ENCODE measurements at places on chromosomes 16 and 17.

- no peak for DNase-seq
Observed at GRCh38 chr17:57341611-57342540, 85.6 kb downstream of the MSI2 start.

DNA sequence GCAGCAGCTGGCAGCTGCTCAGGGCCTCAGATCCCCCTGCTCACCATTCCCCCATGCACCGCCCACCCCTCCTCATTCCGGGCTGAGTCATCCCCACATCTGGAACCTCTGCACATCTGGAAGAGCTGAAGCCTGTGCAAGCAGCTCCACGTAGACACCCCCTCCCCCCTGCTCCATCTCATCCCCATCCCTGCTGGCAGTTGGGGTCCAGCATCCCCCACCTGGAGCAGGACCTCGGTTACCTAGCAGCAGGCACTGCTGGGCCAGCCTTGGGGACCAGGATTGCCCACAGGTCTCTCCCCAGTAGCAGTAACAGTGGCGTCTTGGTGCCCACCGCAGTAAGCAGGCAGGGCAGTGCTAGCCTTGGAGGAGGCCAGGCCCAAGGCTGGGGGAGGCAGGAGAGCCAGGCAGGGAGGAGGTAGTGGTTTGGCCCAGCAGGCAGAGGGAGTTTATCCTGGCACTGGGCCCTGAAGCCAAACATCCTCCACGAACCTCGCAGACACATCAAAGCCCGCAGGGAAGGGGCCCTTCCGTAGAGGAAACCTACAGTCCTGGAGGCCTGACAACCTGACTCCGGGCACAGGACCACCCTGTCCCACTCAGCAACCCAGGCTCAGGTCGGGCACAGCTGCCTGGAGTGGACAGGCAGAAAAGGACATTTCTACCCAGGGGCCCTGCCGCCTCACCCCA lies 7.7 kb upstream of the TMEM92 start:
- no peak for DNase-seq

DNA sequence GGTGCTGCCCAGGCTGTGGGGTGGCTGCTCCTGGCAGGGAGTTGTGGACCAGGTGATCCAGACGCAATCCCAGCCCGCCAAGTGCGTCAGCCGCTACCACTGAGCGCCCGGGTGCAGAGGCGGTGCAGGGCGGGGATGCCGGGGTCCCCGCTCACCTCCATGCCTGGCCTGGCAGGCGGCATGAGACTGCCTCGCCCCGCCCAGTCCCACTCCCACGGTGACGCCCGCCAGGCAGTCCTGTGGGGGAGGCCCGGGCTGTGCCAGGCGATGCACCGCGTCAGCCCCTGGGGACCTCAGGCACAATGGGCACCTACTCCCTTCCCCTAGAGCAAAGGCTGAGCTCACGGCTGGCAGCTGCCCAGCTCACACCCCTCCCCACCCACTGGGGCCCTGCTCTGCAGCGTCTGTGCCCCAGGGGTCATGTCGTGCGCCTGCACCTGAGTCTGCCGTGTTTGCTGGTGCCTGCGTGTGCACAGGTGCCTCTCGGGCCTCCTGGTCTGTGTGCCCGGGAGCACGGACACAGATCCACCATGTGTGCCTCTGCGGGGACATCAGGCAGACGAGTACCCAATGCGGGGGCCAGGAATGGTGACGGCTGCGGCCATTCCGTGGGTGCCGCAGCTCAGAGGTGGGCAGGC lies 5.3 kb downstream of the RPUSD1 start:
- no peak for DNase-seq

DNA sequence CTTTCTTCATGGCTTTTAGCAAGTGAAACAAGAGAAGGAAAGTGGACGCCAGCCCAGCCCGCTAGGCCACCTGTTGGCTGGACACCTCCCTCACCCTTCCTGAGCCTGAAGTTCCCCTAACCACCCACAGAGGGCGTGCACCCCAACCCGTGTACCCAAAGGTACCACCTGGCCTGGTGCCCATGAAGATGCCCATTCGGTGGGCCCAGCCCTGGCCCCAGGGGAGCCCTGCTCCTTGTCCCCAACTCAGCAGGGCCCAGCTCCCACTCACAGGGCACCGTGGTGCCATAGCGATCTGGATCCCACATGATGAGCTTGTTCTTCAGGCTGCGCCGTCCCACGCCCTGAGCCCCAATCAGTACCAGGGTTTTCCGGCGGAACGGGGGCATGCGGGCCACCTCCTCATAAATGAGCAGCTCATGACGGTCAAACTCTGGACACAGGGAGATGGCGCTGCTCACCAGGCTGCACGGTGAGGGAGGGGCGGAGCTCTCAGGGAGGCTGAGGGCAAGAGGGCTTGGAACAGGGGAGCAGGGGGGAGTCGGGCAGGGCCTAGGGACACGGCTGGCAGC lies 26.8 kb downstream of the MPP2 start:
- DNase-seq, result peak; percentile 4

DNA sequence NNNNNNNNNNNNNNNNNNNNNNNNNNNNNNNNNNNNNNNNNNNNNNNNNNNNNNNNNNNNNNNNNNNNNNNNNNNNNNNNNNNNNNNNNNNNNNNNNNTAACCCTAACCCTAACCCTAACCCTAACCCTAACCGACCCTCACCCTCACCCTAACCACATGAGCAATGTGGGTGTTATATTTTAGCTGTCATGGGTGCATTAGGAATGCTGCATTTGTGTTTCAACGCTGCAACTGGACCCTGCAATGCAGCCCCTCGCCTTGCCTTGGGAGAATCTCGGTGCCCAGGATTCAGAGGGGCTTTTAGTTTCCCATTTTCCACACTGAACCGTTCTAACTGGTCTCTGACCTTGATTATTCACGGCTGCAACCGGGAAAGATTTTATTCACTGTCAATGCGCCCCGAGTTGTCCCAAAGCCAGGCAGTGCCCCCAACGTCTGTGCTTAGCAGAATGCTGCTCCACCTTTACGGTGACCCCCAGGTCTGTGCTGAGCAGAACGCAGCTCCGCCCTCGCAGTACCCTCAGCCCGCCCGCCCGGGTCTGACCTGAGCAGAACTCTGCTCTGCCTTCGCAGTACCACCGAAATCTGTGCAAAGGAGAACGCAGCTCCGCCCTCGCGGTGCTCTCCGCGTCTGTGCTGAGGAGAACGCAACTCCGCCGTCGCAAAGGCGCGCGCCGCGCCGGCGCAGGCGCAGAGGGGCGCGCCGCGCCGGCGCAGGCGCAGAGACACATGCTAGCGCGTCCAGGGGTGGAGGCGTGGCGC lies 43.3 kb downstream of the POLR3K start:
- no peak for DNase-seq

GRCh38 chr17:19381741-19382444 lies 3.6 kb downstream of the MAPK7 start:
- DNase-seq, result no peak

GRCh38 chr16:19232988-19233387 lies 52.5 kb upstream of the CLEC19A start:
- no peak for DNase-seq

DNA sequence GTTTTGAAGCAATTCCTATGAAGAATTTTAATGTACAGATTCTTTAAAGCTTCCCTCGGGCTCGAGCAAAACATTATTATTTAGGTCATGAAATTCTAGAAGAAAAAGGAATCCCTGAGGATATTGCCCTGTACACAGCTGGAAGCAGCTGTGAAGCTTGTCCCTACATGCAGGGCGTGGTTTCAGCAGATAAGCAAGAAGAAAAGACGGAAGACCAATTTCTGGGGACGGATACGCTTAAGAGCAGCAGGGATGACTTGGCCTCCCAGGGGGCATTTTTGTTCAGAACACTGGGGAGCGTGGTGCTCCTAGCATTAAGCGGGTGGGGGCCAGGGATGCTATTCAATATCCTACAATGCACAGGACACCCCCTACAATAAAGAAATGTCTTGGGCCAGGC lies 34.3 kb downstream of the LITAF start:
- no peak for DNase-seq

- DNase-seq, result no peak
Observed at GRCh38 chr16:11383481-11384183, 38.4 kb downstream of the RMI2 start.

DNA sequence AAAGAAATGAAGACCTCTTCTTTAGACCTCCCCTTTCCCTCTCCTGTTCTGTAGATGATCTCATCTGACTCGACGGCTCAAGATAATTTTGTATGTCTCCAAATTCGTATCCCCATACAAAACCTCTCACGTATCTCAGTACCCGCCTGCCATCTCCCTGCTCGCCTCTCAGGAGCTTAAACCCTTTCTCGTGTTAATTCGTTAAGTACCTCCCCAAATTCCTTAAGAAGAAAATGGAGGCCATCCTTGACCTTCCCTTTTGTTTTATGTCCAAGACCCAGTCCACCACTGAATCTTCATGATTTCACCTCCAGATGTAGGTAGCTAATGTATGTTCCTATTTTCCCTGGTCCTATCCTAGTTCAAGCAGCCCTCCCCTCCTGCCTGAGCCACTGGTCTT lies 41.6 kb downstream of the OR3A1 start:
- no peak for DNase-seq

GRCh38 chr17:72175787-72176515 lies 55.1 kb downstream of the SOX9 start:
- DNase-seq, result no peak

- DNase-seq, result no peak
Observed at GRCh38 chr17:29331708-29332085, 37.7 kb upstream of the NUFIP2 start.

DNA sequence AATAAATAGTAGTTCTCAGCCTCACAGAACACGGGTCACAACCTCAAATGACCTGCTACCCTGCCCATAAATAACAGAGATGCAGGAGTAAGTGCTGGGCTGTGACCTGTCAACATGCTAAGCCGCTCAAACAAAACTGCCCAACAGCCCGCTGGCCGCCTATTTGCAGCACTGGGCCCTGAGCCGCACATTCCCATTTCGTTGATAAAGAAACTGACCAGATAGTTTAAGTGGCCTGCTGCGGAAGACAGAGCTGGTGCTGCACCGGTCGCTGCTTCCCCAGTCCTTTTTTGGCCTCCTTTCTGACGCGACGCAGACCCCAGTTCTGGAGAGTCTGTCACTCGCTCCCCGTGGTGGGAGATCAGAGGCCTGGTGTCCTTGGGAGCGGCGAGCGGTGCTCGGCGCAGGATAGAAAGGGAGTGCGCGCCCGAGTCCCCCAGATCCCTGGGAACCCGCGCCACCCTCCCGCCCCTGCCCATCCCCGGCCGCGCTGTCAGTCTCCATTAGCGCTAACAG lies 349 bp upstream of the SLC6A2 start:
- DNase-seq, result no peak

- no peak for DNase-seq
Observed at GRCh38 chr16:17647879-17648872, 177.4 kb upstream of the XYLT1 start.

GRCh38 chr17:41505809-41506767 lies 676 bp upstream of the KRT13 start:
- peak; percentile 42 for DNase-seq

Measured in inflammatory macrophage (primary cell).